ENCODE measurements at places on chromosomes 16 and 17. TPM values are rescaled to one million over a fixed set of nuclear protein-coding genes. Genes with fewer than 3 reads are reported as not detected.

Gene CES5A
- not detected for total RNA-seq

Gene RAMP2
- 45.2 TPM for total RNA-seq

Gene PTX4
- total RNA-seq: not detected

Gene PRAC2
- total RNA-seq: not detected

DNA sequence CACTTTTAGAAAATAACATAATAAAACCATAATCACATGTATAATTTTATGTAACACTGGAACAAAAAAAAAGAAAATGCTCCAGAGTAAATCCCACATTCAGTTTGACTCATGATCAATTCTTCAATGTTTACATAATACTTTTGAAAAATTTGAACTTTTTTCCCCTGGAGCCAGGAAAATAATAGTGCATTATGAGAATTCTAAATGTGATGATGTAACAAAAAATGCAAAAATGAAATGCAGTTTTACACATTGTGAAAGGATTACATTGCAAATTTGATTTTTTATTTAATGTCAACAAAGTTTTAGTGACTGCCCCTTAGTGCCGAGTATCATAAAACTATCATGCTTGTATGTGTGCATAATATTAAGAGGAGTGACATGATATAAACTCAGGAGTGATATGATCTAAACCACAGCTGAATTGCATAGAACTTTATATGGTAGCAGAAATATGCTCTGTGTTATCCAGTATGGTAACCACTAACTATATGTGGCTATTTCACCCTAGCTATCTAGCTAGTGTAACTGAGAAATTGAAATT is 238.2 kb downstream of the CDH8 start:
- H3K36me3 ChIP-seq: no peaks in the 10 kb centered on the region
- H3K27me3 ChIP-seq: no peaks in the 10 kb centered on the region
- DNase-seq: no peak
- H3K4me3 ChIP-seq: no peak overlapping the region

DNA sequence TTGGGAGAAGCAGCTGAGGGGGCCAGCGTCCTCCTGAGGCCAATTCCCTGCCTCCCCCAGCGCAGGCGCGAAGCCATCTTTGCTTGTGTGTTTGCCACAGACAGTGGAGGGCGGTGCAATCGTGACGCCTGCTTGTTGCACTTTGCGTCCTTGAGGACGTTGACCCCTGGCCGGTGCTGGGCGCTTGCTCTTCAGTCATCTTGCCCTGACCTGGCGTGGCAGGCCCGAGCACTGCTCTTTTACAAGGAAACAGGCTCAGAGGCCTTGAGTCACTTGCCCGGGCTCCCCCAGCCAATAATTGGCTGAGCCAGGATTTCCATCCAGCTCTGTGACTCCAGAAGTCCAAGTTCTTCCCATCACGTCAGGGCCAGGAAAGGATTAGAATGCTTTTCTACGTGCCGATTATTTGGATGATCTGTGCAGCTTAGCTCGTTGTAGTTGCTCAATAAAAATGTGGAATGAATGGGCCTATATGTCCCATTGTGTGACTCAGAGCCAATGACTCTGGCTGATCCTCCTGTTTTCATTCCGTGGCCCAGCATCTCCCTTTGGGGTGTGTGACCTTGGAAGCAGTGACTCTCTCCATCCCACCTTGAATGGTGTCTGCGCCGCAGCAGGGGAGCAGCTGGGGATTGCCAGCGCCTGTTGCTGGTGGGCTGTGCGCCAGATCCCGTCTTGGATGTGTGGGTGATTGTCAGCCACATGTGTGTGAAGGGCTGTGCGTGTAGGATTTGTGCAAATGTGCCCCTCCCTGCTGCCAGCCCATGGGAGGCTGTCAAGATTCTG is 214.1 kb downstream of the SEC14L1 start:
- peak overlapping the region; percentile 66 for H3K27ac ChIP-seq
- no peak overlapping the region for H3K4me3 ChIP-seq
- peak; percentile 94 for DNase-seq
- no peaks in the 10 kb centered on the region for H3K36me3 ChIP-seq

GRCh38 chr17:69223809-69224208 is 4.8 kb downstream of the ABCA10 start:
- no peak overlapping the region for H3K4me3 ChIP-seq
- no peaks in the 10 kb centered on the region for H3K27me3 ChIP-seq
- DNase-seq: no peak
- H3K36me3 ChIP-seq: peaks cover 17% of the 10 kb centered on the region

GRCh38 chr16:86959729-86960128 is 357.5 kb downstream of the C16orf95 start:
- H3K27me3 ChIP-seq: no peaks in the 10 kb centered on the region
- H3K36me3 ChIP-seq: no peaks in the 10 kb centered on the region
- H3K4me1 ChIP-seq: peaks cover 4% of the 10 kb centered on the region
- no peak for DNase-seq
- no peak overlapping the region for H3K27ac ChIP-seq

Data from esophagus muscularis mucosa (tissue), 4 donors.